Fibroblast of lung (primary cell): ENCODE measurements at places on chromosomes 13 and 19. TPM values are rescaled to one million over a fixed set of nuclear protein-coding genes. Genes with fewer than 3 reads are reported as not detected.

PSG6 gene
- total RNA-seq = 0.17 TPM in 1 of 2 replicates, not detected in the other

DENND1C gene
- total RNA-seq = not detected in 2 replicates

GPR12 gene
- not detected in 2 replicates for total RNA-seq

CCDC70 gene
- total RNA-seq = not detected in 2 replicates

ADAMTSL5 gene
- 1.5 and 3.1 TPM in 2 replicates for total RNA-seq
